ENCODE measurements at places on chromosomes 7 and 10. TPM values are rescaled to one million over a fixed set of nuclear protein-coding genes. Genes with fewer than 3 reads are reported as not detected.

The GIMAP6 gene
- polyA plus RNA-seq = 8.8 TPM

The LIPF gene
- not detected for polyA plus RNA-seq

The BCL7B gene
- polyA plus RNA-seq = 27.5 TPM

DNA sequence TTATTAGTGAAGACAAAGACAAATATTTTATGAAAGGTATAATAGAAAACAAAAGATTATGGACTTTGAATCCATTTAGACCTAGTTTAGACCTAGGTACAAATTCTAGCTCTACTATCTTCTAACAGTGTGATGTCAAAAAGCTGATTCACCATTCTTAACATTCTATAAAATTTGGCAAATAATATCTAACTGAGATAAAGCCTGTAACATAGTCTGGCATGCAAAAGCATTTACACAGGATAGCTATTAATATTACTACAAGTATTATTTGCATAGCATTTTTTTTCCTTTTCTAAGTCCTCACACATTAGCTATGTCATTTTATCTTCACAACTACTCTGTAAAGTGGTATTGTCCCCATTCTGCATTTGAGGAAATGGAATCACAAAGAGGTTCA is 179.6 kb upstream of the LRRTM3 start:
- no peak for DNase-seq

DNA sequence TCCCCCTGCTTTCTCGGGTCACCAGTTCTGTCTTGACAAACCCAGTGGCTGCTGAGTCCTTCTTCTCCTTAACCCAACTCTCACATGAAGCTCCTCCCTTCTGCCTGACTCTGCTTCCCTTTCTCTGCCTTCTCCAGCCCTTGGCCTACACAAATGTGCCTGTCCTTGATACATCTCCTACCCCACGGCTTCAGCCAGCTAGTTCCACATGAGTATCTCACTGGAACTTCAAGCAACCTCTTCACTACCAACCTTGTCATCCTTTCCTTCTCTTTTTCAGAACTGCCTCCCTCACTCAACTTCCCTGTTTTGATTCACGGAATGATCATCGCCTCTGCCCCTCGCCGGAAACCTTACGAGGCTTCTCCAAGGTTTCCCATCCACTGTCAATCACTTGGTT is 55.9 kb downstream of the PDIA4 start:
- no peak for DNase-seq

DNA sequence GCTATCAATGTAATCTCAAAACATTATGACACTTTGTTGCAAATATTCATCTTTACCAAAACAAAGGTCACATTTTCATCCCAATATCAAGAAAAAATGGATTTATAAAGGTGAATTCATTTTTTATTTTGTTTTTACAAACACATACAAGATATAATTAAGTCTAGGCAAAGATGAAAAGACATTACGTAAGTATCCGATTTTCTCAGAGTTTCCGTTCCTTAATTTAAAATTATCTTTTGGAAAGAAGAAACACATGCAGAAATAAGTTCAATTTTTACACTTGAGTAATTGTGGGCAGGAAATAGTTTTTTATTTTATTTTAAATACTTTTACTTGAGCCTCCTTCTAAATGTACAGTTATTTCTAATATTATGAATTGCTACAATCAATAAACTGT is 24.6 kb downstream of the RTKN2 start:
- no peak for DNase-seq

GRCh38 chr7:32890010-32890792 is 1.4 kb downstream of the KBTBD2 start:
- DNase-seq = peak; percentile 56

DNA sequence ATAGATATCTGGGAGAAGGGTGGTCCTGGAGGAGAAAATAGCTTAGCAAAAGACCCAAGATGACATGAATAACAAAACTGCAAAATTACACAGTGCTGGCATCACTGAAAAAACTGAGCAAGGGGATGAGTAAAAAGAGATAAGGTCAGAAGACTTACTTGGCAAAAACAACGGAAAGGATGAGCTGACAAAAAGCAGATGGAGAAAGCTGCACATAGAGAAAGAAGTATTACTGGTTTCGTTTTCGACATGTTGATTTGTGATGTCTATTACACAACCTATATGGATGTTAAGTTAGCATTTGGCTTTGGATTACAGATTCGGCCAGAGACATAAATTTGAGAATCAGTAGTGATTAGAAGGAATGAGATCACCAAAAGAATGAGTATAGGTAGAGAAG is 132.1 kb downstream of the MACC1 start:
- DNase-seq = no peak

DNA sequence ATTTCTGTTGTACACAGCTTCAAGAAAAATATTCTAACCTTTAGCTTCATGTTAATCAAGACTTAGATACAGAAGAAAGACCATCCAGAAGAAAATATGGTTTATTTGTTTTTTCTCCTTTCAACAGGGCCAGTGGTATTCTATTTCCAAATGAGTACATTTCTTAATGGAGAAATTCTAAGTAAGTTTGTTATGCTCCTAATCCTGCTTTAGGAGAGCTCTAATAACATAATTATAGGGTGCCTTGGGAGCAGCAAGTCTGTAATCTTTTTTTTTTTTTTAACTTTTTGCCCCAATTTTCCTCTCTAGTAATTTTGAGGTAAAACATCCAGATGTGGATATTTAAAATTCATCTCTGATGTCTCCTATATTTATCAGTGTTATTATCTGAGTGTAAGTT is 98.1 kb downstream of the ADD3 start:
- DNase-seq = no peak

DNA sequence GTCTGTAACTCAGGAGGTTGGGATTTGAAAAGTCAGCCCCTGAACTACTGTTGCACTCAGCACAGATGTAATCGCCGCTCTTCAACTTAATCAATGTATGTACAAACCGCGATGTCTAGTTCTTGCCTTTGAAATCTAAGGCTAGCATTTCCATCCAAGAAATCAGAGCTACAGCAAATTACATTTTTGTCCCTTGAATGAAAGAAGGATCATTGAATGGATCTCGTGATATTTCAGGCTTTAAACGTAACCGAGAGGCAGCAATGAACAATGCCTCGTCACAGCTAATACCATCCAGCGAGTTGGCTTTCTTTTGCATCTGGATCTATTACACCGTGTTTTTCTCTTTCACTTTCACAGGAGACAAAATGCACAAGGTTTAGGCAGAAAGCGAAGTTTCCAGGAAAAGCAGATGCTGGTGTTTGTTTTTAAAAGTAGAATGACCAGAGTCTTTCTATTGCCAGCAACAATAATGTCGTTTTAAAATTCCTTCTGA is 5.5 kb downstream of the SKIDA1 start:
- no peak for DNase-seq

DNA sequence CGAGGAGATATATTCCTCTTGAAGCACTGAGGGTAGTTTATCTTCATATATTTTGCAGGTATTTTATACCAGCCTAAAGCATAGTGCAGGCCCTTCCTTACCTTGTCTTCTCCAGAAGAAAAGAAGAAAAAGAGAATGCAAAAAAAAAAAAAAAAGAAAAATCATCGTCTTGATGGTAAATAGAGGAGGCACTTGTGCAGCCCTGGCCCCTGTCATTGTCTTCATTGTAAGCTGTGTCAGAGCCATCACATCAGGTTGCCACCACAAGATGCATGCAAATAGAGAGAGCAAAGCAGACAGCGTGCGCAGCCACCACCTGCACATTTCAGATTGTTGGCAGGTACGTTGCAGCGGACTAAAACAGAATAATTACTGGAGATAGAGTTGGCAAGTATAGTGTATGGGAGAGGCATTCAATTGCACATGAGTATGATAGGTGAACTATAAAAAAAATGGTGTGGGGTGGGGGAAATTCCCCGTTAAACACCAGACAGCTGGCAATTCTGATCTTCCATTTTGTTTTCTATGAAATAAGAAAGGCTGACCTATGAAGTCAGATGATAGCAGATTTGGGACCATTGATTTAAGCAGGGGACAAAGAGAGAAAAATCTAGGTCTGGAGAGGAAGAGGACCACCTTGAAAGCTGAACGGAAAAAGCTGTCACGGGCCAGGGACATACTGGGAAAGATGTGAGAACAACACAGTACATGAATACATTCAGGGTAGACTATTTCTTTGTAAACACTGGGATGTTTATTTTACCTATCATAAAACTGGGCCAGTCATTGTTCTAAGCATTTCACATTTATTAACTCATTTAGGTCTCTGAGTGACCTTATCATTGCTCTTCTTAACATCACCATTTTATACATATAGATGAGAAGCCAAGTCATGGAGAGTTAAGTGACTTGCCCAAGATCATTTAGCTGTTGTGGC is 306.3 kb upstream of the SP8 start:
- no peak for DNase-seq

GRCh38 chr10:58608826-58609531 is 96.3 kb downstream of the BICC1 start:
- DNase-seq = no peak
